Choroid plexus epithelial cell (primary cell): ENCODE measurements at places on chromosomes 3 and 15.
A peak's percentile ranks its signal among the peaks of the same experiment; 100 is the strongest.

- DNase-seq = no peak
Observed at GRCh38 chr3:12002912-12003311, 1.3 kb upstream of the SYN2 start.

DNA sequence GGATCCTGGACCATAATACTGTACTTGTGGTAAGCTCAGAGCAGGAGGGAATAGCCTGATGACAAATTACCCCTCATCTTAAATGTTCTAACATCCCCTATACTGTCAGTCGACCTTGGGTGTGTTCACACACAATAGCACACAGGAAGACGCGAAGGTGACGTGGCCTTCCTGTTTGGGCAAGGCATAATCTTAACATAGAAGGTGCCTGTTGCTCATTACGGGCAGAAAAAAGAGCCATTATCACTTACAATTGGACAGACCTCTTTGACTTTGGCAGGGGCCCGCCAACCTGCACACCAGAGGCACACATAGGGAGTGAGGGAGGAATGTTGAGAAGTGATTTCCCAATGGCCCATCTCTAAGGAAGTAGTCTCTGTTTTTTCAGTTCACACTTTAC lies 144.2 kb downstream of the ANO10 start:
- DNase-seq = no peak

GRCh38 chr15:88636050-88636449 lies 2.8 kb upstream of the ISG20 start:
- DNase-seq = no peak

- no peak for DNase-seq
Observed at GRCh38 chr3:53426918-53427317, 67.5 kb upstream of the CACNA1D start.

- no peak for DNase-seq
Observed at GRCh38 chr3:13025778-13026518, 47.3 kb downstream of the IQSEC1 start.

DNA sequence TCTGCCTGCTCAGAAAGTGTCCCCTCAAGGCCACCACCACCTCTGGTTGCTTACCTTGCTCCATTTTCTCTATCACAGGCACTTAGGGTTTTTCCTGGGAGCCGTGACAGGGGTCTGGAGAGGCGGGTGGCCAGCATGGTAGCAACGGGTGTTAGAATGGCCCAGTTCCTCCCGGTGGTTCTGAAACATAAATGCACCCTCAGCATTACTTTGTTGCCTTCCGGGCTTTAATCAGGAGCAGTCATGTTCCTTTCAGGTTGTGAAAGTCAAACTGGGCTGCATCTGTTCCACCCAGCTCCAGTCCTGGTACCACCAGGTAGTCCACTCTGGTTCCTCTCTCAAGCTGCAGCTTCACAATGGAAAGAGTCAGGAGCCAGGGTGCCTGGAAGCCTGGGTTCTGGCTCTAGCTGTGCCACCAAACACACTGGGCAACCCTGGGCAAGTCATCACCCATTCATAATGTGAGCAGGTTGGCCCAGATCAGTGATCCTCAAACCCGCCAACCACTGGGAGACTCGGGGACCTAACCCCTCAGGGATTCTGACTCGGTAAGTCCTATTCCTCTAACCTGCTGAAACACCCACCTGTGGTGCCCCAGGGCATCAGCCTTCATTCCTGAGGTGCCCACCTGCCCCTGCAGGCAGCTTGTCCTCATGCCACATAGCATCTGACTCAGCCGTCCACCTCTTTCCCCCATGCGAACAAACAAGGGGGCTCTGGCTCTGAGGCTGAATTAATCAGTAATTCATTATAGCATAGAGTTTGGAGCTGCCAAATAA lies 9.3 kb downstream of the BDH1 start:
- no peak for DNase-seq

- DNase-seq = peak; percentile 59
Observed at GRCh38 chr3:61936344-61936937, 375.1 kb downstream of the PTPRG start.

- DNase-seq = no peak
Observed at GRCh38 chr3:140699516-140700231, 21.8 kb downstream of the TRIM42 start.

- DNase-seq = no peak
Observed at GRCh38 chr3:111237946-111238345, 166.3 kb downstream of the NECTIN3 start.

- no peak for DNase-seq
Observed at GRCh38 chr3:160103397-160103796, 114.8 kb downstream of the IL12A start.

DNA sequence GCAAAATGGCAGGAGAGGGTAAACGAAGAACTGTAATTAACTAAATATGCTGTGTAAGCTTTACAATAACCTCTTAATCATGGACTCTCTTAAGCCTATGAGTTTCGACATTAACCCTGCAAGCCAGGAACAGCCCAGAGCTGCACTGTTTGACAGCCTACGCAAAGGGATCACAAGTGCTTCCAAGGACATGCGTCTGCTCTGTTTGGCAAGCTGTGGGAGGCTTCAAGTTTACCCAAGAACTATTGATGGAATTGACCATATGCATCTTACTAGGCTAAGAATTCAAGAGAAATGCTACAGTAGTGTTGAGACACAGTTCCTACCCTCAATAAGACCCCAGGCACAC lies 66.0 kb downstream of the PDZRN3 start:
- DNase-seq = peak; percentile 48

- DNase-seq = peak; percentile 96
Observed at GRCh38 chr3:45551214-45552010, 43.1 kb upstream of the LIMD1 start.

DNA sequence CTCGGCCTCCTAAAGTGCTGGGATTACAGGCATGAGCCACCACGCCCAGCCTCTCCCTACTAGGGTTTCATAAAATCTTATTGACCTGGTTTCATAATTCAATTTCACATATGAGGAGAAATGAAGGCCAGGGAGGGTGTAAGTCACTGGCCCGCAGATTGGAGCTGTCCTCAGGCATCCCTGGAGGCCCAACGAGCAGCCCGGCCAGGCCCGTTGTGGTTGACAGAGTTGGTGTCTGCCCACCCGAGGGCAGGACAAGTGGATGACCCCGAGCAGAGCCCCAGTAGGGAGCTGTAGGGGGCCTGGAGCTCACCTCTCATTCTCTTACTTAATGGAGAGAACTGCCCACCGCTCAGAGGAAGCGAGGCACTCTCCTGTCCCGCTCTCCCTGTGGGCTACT lies 78.9 kb downstream of the CPN2 start:
- DNase-seq = no peak

- DNase-seq = peak; percentile 80
Observed at GRCh38 chr3:71258116-71258515, 325.4 kb downstream of the FOXP1 start.

DNA sequence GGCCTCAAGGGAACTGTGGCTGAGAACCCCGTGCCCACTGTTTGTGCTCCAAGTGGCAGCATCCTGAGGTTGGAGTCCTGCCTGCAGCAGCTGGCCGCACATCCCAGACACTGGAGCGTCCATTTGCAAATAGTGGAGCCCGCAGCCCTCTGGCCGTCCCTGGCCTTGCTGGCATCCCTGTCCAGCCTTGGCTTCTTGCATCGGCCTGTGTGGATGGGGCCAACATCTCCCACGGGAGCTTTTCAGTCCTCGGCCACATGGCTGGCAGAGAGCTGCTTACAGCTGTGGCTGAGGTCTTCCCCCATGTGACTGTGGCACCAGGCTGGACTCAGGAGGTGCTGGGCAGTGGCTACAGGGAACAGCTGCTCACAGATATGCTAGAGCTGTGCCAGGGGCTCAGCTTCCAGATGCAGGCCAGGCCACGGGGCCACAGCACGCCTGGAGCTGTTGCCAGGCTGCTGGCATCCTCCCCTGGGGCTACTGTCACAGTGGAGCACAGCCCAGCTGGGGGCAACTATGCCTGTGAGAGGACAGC lies 71.2 kb downstream of the FAM43A start:
- no peak for DNase-seq

GRCh38 chr15:50128266-50128665 lies 9.2 kb upstream of the ATP8B4 start:
- no peak for DNase-seq

DNA sequence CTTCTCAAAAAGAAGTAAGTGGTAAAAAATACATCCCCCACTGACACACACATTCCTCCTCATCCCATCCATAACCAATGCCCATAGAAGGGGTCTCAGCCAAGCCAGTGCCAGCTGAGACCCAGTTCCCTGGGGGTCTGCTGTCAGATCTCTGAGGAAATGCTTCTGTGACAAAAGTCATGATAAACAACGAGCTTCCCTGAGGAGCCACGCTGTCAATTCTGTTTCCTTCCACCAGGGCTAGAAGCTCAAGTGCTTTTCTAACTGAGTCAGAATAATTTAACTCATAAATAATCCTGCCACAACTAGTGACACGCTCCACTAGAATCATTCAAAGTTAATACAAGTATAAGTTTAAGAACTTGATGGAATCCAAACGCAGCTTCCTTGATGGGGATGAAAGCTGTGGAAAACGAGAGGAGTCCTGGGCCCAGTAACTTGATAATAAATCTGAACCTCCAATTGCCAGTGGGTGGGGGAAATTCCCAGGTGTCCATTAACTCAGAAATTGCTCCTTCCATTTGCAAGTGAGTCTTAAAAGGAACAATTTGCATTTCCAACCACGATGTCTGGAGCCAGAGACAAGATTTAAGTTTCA lies 348.7 kb upstream of the LMCD1 start:
- no peak for DNase-seq

- no peak for DNase-seq
Observed at GRCh38 chr3:143060906-143061305, 58.7 kb upstream of the CHST2 start.

DNA sequence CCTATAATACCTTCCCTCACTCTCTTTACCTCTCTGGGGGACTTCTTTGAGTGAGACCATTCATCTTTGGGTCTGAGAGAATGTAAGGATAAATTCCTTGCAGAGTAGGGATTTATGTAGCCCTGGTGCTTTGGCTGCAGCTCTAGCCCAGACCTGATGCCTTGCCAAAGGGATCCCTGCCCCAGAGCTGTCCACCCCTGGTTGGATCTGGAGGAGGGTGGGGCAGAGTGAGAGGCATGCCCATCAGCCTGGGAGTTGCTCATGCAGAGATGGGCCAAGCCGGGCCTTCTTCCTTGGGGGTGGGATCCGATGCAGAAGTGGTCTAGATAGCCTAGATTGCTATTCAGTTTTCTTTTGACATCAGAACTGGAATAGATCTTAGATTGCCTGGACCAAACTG lies 31.5 kb downstream of the RTP1 start:
- DNase-seq = no peak

GRCh38 chr3:42763021-42763420 lies 10.0 kb downstream of the CCDC13 start:
- DNase-seq = peak; percentile 76

GRCh38 chr3:112847692-112848091 lies 1.0 kb upstream of the CD200R1L start:
- no peak for DNase-seq

GRCh38 chr3:34056951-34057390 lies 258.5 kb downstream of the PDCD6IP start:
- peak; percentile 35 for DNase-seq

- DNase-seq = no peak
Observed at GRCh38 chr3:139694542-139694941, 16.8 kb upstream of the NMNAT3 start.

GRCh38 chr3:133753779-133754164 lies 7.6 kb downstream of the TF start:
- no peak for DNase-seq

GRCh38 chr15:22224241-22224671 lies 143.9 kb downstream of the OR4M2 start:
- no peak for DNase-seq

DNA sequence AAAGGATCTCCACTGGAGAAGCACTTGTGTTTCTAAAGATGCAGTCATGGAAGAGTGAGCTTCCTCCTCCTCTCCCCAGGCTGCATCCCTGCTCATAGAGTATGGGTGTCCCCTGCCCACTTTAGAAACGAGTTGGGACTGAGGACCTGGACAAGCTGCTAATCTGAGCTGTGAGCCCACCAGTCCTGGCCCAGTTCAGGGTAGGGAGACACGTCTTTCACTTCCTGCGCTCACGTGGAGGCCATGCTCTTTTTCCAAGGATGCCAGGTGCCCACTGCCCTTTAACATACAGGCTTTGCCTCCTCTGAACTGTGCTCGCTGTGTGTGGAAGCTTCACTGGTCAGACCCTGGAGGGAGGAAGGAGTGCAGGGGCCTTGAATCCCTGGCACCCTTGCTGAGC lies 316.3 kb downstream of the UACA start:
- no peak for DNase-seq

DNA sequence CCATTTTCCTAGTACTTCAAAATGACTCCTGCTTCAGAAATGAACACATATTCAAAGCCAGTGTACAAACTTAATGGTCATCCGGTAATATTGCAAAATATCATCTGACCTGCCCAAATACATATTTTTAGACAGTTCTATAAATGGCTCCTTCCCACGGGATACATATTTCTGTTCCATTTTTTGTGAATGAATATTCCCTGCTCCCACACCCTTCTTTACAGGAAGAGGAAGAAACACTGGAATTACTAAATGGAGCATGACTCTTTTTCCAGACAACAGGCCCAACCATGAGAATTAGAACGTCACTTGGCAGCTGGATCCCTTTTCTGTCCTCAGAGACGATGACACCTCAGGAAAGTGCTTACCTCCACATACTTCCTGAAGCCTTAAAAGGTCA lies 38.0 kb upstream of the CBLB start:
- DNase-seq = peak; percentile 83

DNA sequence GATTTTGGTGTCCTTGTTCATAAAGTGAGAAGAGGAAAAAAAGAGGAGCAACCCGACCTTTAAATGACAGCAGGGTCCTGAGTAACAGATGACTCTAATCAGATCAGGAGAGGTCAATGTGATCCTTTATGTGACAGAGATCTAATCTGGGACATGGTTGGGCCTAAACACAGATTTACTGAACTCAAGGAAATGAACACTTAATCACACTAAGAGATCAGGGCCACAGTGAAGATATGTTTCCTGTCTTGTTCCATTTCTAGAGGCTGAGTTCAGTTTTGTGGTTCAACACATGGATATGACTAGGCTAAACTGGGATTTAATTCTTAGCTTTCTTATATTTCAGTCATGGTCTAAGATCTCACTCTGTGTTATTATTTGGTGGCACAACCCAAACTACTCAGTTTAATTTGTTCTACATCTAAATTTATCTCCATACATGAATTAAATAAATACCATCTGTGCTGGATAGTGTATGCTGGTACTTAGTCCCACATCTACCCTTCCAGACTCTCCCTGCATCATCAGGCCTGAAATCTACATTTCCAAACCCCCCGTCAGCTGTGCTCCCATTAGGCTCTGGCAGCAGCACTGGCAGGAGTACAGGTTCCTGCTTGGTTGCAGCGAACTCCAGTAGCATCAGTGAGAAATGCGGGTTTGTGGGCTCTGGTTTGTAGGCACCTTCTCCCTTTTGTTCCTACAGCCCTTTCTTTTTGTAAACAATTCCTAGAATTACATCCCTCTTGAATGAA lies 22.6 kb downstream of the SFMBT1 start:
- DNase-seq = no peak

- peak; percentile 86 for DNase-seq
Observed at GRCh38 chr15:50686469-50687301, at the start of gene TRPM7. Gene TRPM7 (minus strand): TSS chr15:50686797. CDS start chr15:50686533, 264 bp downstream.

- DNase-seq = no peak
Observed at GRCh38 chr3:160224811-160225175, 429 bp upstream of the C3orf80 start.

GRCh38 chr15:69916169-69916785 lies 181.4 kb downstream of the TLE3 start:
- DNase-seq = no peak

- DNase-seq = no peak
Observed at GRCh38 chr3:23402728-23403492, 199.8 kb downstream of the UBE2E2 start.

GRCh38 chr15:70166506-70167087 lies 68.9 kb upstream of the TLE3 start:
- no peak for DNase-seq
